ENCODE measurements at places on chromosomes 2 and 18.

DNA sequence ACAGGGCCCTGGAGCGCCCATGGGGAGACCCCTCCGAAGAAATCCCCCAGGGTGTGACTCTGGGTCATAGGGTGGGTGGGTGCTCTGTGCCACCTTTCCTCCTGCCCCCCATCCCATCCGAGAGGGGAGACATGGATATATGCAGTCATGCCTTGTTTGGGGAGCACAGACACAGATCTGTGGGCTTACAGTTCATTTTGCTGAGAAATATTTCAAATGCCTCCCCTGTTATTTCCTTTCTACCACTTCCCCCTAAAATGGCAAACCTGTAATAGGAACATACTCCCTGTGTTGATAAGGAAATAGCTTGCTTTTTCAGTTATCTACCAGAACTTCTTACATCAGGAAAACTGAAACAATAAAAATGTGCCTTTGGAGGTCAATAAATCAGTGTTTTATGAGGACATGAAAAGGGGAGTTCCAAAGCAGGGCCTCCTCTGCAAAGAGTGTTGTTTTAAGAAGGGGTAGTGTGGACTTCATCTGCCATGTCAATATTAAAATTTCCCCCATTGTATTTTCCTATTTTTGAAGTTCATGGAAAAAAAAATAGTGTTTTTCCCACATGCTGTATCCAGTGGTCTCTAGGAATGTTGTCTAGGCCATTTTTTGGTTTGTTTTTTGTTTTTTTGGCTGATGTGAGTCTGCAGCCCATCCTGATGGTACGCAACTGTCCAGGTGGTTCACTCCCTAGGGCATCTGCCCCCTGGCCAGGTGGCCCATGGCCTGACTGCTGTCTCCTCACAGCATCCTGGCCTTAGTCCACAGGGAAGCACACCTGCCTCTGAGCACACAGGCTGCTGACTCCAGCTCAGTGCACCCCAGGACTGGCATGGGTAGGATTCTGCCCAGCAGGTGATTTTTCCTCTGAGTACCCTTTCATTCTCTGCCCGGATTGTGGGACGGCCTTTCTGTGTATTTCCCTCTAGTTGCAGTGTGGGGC is 3.7 kb downstream of the TNFRSF11A start:
- H3K4me3 ChIP-seq: no peak overlapping the region
- DNase-seq: no peak
- no peaks in the 10 kb centered on the region for H3K27me3 ChIP-seq
- peaks cover 31% of the 10 kb centered on the region for H3K4me1 ChIP-seq
- no peak overlapping the region for H3K27ac ChIP-seq

DNA sequence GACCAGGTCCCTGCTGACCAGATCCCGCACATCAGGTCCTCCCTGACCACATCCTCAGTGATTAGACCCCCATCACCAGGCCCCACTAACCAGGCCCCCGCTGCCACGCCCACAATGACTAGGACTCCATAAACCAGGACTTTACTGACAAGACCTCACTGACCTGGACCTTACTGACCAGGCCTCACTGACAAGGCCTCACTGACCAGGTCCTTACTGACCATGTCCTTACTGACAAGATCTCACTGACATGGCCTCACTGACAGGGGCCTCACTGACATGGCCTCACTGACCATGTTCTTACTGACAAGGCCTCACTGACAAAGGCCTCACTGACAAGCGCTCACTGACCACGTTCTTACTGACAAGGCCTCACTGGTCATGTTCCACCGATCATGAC is 107.9 kb upstream of the TEKT4 start:
- H3K4me1 ChIP-seq: no peaks in the 10 kb centered on the region
- no peak overlapping the region for H3K27ac ChIP-seq
- H3K4me3 ChIP-seq: no peak overlapping the region
- H3K27me3 ChIP-seq: no peaks in the 10 kb centered on the region

- no peaks in the 10 kb centered on the region for H3K36me3 ChIP-seq
- H3K27ac ChIP-seq: no peak overlapping the region
- no peaks in the 10 kb centered on the region for H3K4me1 ChIP-seq
- H3K4me3 ChIP-seq: no peak overlapping the region
- DNase-seq: no peak
- no peaks in the 10 kb centered on the region for H3K27me3 ChIP-seq
Measured at GRCh38 chr18:8153887-8154583, 455.2 kb upstream of the RAB12 start.

DNA sequence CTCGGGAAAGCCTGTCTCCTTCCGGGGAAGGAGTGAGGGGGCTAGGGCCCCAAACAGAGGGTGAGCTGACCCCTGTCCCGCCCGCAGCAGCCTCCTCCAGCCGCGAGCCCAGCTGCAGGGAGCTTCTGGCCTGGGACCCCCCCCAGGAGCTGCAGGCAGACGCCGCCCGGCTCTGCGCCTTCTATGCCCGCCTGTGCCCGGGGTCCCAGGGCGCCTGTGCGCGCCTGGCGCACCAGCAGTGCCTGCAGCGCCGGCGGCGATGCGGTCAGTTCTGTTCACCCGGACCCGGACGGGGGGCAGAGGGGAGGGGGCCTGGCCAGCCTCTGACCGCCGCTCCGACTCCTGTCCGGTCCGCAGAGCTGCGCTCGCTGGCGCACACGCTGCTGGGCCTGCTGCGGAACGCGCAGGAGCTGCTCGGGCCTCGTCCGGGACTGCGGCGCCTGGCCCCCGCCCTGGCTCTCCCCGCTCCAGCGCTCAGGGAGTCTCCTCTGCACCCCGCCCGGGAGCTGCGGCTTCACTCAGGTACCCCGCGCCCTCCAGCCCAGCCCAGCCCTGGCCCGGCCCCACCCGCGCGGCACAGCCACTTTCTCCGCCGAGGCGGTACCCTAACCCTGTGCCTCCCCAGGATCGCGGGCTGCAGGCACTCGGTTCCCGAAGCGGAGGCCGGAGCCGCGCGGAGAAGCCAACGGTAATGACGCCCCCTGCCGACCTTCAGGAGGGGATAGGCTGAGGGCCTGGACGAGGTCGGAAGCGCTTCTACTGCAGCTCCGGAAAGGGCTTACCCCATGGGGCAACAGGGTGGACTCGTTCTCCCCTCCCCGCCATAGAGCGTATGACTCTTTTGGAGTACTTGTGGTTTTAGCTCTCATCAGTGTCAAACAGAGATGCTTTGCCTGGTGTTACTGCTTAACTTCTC is 2.0 kb upstream of the CHRND start:
- H3K4me1 ChIP-seq: no peaks in the 10 kb centered on the region
- peaks cover 17% of the 10 kb centered on the region for H3K27me3 ChIP-seq
- DNase-seq: peak; percentile 88
- H3K36me3 ChIP-seq: no peaks in the 10 kb centered on the region
- H3K27ac ChIP-seq: no peak overlapping the region
- no peak overlapping the region for H3K4me3 ChIP-seq

GRCh38 chr2:100818606-100819369 is 1.2 kb upstream of the NPAS2 start:
- peaks cover 27% of the 10 kb centered on the region for H3K27me3 ChIP-seq
- DNase-seq: peak; percentile 77
- no peak overlapping the region for H3K4me3 ChIP-seq
- no peaks in the 10 kb centered on the region for H3K4me1 ChIP-seq
- no peaks in the 10 kb centered on the region for H3K36me3 ChIP-seq

- H3K27me3 ChIP-seq: no peaks in the 10 kb centered on the region
- no peak for DNase-seq
- H3K36me3 ChIP-seq: no peaks in the 10 kb centered on the region
- H3K27ac ChIP-seq: no peak overlapping the region
Measured at GRCh38 chr2:119216994-119217393, 6.6 kb upstream of the STEAP3 start.

DNA sequence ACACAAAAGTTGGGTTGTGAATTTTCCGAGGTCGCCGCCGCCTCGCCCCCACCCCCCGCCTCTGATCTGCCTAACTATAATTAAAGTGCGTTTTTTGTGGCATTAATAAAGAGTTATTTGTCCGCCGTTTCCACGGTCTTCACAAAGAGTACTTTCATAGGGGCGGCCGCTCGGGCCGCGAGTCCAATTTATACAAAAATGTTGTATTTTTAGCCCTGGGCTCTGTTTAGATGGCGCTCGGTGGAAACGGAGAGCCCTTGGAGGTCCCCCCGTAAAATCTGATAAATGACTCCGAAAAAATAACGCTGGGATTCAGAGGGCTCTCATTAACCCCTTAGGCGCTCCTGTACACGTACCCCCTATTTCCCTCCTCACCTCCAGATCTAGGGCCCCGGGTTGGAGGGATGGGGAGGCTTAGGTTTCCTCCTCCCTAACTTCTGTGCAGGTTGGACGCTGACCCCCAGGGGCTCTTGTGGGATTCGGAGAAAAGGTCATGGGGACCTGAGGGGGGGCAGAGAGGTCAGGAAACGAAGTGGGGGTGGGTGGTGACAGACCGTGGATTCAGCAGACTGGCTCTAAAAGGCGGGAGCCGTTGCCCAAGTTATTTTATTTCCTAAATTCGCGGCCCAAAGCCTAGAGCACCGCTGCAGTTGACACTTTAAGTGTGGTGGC is 1.9 kb downstream of the CYP26B1 start:
- H3K4me3 ChIP-seq: no peak overlapping the region
- no peaks in the 10 kb centered on the region for H3K36me3 ChIP-seq
- peaks cover 51% of the 10 kb centered on the region for H3K27me3 ChIP-seq

- DNase-seq: no peak
- no peaks in the 10 kb centered on the region for H3K27me3 ChIP-seq
- no peaks in the 10 kb centered on the region for H3K4me1 ChIP-seq
- no peaks in the 10 kb centered on the region for H3K36me3 ChIP-seq
- H3K27ac ChIP-seq: no peak overlapping the region
Measured at GRCh38 chr2:12419803-12420202, 296.9 kb upstream of the TRIB2 start.

DNA sequence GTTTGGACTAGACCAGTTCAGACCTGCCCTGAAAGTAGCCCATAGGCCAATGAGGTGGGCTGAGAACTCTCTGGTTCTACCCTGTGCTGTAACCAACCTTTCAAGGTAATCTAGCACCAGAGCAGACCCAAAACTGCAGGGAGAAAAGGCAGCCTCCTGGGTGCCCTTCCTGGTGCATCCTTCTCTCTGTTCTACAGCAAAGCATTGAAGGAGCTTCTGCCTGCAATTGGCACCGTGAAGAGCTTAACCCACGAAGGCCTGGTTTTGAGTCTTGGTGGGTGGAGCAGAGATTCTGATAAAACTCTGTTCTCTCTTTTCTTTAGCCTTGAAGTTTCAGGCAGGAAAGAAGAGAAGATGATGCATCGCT is 55.5 kb downstream of the LIPG start:
- H3K27me3 ChIP-seq: no peaks in the 10 kb centered on the region
- no peak for DNase-seq

DNA sequence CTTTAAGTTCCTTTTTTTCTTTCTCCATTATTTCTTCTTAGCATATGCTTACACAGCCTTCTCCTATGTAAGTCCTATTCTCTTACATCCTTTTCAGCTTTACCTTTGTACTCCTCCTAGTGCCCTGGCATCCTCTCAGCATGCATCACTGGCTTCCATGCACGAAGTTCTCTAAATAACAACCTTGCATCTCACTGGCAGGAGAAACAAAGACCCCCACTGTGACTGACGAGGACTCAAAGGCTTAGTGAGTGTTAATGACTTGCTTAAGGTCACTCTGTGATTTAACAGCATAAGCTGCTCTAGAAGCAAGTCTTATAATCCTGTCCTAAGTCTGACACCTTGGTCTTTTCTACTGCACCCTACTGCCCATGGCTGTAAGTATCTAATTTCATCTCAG is 1236.0 kb upstream of the CELF4 start:
- peak; percentile 86 for DNase-seq
- H3K4me1 ChIP-seq: peaks cover 2% of the 10 kb centered on the region
- H3K27ac ChIP-seq: no peak overlapping the region
- no peaks in the 10 kb centered on the region for H3K36me3 ChIP-seq
- no peak overlapping the region for H3K4me3 ChIP-seq

- DNase-seq: no peak
- no peak overlapping the region for H3K4me3 ChIP-seq
- no peak overlapping the region for H3K27ac ChIP-seq
- no peaks in the 10 kb centered on the region for H3K36me3 ChIP-seq
- no peaks in the 10 kb centered on the region for H3K27me3 ChIP-seq
- no peaks in the 10 kb centered on the region for H3K4me1 ChIP-seq
Measured at GRCh38 chr2:7925506-7925905, 756.4 kb upstream of the ID2 start.

- H3K27ac ChIP-seq: peak within 1 kb of the TSS; percentile 27
- H3K4me3 ChIP-seq: peak within 1 kb of the TSS; percentile 85
- H3K27me3 ChIP-seq: no peaks in the 10 kb centered on the region
- peaks cover 2% of the 10 kb centered on the region for H3K4me1 ChIP-seq
Measured at GRCh38 chr2:15939854-15940660, at the start of gene MYCN. Gene MYCN (plus strand): TSS chr2:15940550. CDS start chr2:15942065, 1,515 bp downstream.

- H3K27ac ChIP-seq: no peak overlapping the region
- no peak for DNase-seq
- no peaks in the 10 kb centered on the region for H3K27me3 ChIP-seq
- H3K4me3 ChIP-seq: no peak overlapping the region
Measured at GRCh38 chr2:138359532-138359931, 142.0 kb upstream of the SPOPL start.

DNA sequence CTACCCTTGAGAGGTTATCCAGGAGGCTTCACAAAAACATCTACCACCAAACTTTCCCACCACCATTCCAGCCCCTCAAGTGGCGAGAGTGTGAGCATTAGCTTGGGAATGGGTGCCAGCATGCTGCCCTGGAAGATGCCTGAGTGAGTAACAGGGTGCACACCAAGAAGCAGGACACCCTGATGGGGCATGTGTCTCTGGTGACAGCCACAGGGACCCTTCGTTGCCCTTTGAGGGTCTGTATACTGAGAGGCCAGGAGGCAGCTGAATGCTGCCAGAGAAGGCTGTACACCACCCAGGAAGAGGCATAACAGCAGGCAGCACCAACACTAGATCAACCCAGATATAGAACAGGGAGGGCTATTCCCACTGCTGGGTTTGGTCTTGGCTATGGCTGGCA is 233.6 kb upstream of the THSD7B start:
- H3K27ac ChIP-seq: no peak overlapping the region
- no peak for DNase-seq
- no peaks in the 10 kb centered on the region for H3K4me1 ChIP-seq
- no peaks in the 10 kb centered on the region for H3K27me3 ChIP-seq

GRCh38 chr2:158481116-158481515 is 24.4 kb downstream of the PKP4 start:
- H3K4me1 ChIP-seq: no peaks in the 10 kb centered on the region
- no peak for DNase-seq
- H3K27me3 ChIP-seq: no peaks in the 10 kb centered on the region
- no peak overlapping the region for H3K27ac ChIP-seq

- H3K4me3 ChIP-seq: no peak overlapping the region
- no peaks in the 10 kb centered on the region for H3K36me3 ChIP-seq
- no peak for DNase-seq
- H3K27me3 ChIP-seq: no peaks in the 10 kb centered on the region
Measured at GRCh38 chr2:2146220-2146619, 184.9 kb downstream of the MYT1L start.

DNA sequence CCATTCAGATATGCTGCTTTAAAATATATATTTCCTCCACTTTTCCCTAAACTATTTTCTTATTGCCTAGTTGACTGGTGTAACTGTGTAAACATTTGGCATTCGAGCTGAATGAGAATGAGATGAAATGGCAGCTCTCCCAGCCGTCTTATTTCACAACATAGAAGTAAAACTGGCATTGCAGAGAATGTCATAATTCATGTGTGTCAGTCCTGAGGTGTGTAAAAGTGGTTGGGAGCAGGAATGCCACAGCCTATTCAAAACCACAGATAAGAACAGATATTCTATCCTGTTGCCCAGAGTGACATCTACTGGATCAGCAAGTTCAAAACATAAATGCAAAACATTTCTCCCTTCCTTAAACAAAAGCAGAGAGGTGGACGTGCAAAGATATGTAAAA is 565.5 kb upstream of the CHAC2 start:
- H3K27me3 ChIP-seq: no peaks in the 10 kb centered on the region
- H3K4me1 ChIP-seq: no peaks in the 10 kb centered on the region
- H3K4me3 ChIP-seq: no peak overlapping the region
- DNase-seq: peak; percentile 56

All from mesendoderm (in vitro differentiated cells).